ENCODE measurements at places on chromosomes 5 and 9.

DNA sequence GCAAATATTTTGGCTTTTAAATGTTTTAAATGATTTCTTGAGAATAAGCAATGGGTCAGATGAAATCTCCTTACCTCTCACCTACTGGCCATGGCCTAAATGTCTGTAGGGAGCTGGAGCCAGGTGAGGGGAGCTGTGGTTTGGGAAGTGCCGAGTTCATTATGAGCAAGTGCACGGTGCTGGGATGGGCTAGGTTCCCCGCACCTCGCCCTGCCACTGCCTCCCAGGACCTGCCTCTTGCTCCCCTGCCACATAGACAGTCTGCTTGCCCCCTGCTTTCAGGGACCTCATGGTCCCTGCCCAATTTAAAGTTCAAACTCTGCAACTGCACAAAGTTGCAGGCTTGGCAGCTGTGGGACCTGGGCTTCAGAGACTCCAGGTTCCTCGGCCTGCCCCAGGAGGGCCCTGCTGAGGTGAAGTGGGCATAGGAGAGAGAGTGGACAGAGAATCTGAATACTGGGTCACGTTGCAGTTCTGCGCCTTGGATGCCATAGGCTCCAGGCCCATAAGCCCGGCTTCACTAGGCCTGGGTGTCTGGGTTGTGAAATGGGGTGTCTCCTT lies 5.4 kb downstream of the OR13J1 start:
- no peak for DNase-seq

DNA sequence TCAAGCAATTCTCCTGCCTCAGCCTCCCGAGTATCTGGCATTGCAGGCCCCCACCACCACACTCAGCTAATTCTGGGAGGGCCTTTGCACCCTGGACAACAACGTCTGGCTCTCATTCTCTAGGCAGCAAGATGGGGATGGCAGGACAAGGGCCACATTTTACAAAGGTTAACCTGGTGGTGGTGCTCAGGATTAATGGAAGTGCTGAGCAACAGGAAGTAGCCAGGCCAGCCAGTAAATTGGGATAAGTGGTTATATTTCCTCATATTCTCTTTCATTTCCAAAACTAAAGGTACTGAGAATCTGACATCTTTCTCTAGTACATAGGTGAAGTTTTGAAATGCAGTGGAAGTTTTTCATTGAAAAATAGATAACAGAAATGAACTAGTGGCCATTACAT lies 24.7 kb upstream of the ASPN start:
- no peak for DNase-seq

DNA sequence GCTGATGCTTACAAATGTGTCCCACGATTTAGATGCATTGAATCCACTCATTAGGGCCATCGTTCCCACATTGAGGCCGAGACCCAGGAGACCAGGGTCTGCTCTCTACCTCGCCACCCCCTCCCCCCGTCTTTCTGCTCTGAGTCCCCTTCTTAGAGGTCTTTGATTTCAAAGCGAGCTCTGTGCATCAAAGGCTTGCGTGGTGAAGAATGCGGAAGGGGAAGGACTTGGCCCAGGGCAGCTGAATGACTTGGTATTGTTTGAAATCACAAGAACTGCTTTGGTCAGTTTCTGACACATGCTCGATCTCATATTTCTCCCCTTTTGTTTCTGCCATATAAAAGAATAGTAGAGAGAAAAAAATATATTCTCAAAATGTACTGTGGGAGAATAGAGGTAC lies 78.3 kb upstream of the IRX1 start:
- no peak for DNase-seq

GRCh38 chr9:78609450-78609849 lies 312.5 kb downstream of the PSAT1 start:
- DNase-seq: no peak

GRCh38 chr9:134180786-134181647 lies 16.7 kb upstream of the RNU6ATAC start:
- no peak for DNase-seq

- no peak for DNase-seq
These were observed 172.2 kb upstream of the SNX2 start for GRCh38 chr5:122602700-122603099.

- no peak for DNase-seq
These were observed 57.0 kb downstream of the CFAP90 start for GRCh38 chr5:7793895-7794294.
